CD4-positive, alpha-beta memory T cell (primary cell): ENCODE measurements at places on chromosomes 5 and 9. TPM values are rescaled to one million over a fixed set of nuclear protein-coding genes. Genes with fewer than 3 reads are reported as not detected.

DNA sequence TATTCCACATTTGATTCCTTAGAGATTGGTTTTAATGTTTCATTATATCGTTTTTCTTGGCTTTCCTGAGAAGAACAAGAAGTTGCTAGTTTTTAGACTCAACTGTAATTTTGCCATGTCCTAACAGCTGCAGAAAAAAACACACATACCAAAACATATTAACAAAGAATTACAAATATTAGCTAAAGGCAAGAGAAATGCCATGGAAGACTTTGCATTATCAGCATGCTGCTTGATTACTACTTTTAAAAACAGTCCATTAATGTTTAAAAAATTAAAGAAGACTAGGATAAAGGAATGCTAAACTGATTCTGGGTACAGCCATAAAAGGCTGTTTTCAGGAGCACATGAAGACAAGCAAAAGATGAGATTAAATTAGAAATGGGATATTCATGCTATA is 20.5 kb upstream of the IFNE start:
- H3K27me3 ChIP-seq: no peaks in the 10 kb centered on the region
- H3K27ac ChIP-seq: no peak overlapping the region
- no peak overlapping the region for H3K4me3 ChIP-seq
- peaks cover 29% of the 10 kb centered on the region for H3K4me1 ChIP-seq

- no peaks in the 10 kb centered on the region for H3K36me3 ChIP-seq
- no peak overlapping the region for H3K4me3 ChIP-seq
- no peaks in the 10 kb centered on the region for H3K27me3 ChIP-seq
- H3K4me1 ChIP-seq: peaks cover 35% of the 10 kb centered on the region
- DNase-seq: peak; percentile 89
- H3K27ac ChIP-seq: peak overlapping the region; percentile 54
Observed at GRCh38 chr5:160506006-160507004, 84.7 kb downstream of the PTTG1 start.

DNA sequence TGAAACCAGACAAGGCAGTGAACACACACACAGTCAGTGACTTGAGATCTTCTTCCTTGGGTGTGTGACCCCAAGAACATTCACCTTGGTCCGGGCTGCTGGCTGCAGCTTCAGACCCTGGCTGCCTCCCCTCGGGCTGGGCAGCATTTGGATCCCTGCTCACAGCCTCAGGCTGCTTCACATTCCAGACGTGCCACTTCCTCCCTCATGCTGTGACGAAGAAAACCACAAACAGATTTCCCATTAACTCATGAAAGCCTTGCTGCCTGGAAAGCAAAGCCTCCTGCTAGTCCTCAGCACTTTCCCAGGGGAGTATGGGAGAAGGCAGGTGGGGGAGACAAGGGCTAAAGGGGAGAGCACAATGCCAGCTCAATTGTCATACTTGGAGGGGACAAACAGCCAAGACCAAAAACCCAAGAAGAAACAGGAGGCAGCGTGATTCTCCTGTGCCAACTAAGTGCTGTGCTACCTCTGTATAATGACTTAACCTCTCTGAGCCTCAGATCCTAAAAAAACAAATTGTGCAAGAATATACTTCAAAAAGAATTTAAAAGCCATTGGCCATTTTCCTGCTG is 594.6 kb upstream of the BRINP1 start:
- no peak for DNase-seq
- no peaks in the 10 kb centered on the region for H3K4me1 ChIP-seq
- H3K27me3 ChIP-seq: no peaks in the 10 kb centered on the region
- no peak overlapping the region for H3K4me3 ChIP-seq

GRCh38 chr9:38126730-38127129 is 57.7 kb upstream of the SHB start:
- no peaks in the 10 kb centered on the region for H3K27me3 ChIP-seq
- no peak for DNase-seq
- H3K27ac ChIP-seq: no peak overlapping the region
- no peak overlapping the region for H3K4me3 ChIP-seq
- H3K4me1 ChIP-seq: no peaks in the 10 kb centered on the region
- no peaks in the 10 kb centered on the region for H3K36me3 ChIP-seq

- H3K27me3 ChIP-seq: no peaks in the 10 kb centered on the region
- H3K4me1 ChIP-seq: no peaks in the 10 kb centered on the region
- H3K27ac ChIP-seq: no peak overlapping the region
- DNase-seq: no peak
Observed at GRCh38 chr5:76223696-76224095, 140.5 kb downstream of the SV2C start.

DNA sequence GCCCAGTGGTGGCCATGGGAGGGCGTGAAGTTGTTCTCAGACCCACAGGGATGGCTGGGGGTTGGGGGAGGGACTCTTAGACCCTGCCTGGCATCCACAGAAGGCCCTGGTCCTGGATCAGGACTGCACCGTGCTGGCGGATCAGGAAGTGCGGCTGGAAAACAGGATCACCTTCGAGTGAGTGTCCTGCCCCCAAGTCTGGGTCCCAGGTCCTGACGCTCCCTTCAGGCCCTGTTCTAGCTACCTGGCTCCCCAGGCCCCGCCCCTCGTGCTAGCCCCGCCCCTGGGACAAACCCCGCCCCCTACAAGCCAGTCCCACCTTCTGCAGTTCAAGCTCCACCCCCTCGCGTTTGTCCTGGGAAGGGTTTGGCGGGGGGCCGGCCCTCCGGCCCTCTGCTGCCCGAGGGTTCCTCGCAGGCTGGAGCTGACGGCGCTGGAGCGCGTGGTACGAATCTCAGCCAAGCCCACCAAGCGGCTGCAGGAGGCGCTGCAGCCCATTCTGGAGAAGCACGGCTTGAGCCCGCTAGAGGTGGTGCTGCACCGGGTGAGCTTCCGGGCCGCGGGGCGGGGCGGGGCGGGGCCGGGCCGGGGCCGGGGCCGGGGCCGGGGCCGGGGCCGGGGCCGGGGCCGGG is 12.9 kb downstream of the RGS14 start:
- H3K4me1 ChIP-seq: peaks cover 85% of the 10 kb centered on the region
- no peak overlapping the region for H3K4me3 ChIP-seq
- no peaks in the 10 kb centered on the region for H3K27me3 ChIP-seq
- DNase-seq: peak; percentile 65

GRCh38 chr5:68707575-68707974 is 386.2 kb upstream of the SLC30A5 start:
- H3K27me3 ChIP-seq: no peaks in the 10 kb centered on the region
- H3K36me3 ChIP-seq: no peaks in the 10 kb centered on the region
- no peak for DNase-seq
- peaks cover 22% of the 10 kb centered on the region for H3K4me1 ChIP-seq
- H3K27ac ChIP-seq: no peak overlapping the region
- no peak overlapping the region for H3K4me3 ChIP-seq

DNA sequence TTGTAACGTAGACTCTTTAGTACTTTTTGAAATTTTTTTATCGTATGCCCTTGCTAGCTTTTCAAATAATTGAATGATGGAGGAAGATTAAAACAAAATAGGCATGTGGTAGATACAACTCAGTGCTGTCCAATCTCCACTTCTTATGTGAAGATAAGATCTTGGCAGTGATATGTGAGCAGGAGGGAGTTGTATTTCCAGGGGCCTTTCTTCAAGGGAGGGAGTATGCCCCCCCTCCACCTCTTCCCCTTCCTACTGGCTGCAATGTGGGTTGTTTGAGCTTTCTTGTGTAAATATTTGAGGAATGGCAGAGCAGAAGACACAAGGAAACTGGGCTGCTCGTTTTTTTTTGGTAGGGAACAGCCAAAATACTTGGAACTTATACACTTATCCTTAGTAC is 374.9 kb downstream of the PSAT1 start:
- DNase-seq: no peak
- no peaks in the 10 kb centered on the region for H3K36me3 ChIP-seq
- no peaks in the 10 kb centered on the region for H3K27me3 ChIP-seq
- H3K27ac ChIP-seq: no peak overlapping the region
- no peak overlapping the region for H3K4me3 ChIP-seq
- H3K4me1 ChIP-seq: no peaks in the 10 kb centered on the region

GRCh38 chr9:14958989-14959388 is 48.8 kb upstream of the FREM1 start:
- no peaks in the 10 kb centered on the region for H3K36me3 ChIP-seq
- H3K27ac ChIP-seq: no peak overlapping the region
- no peaks in the 10 kb centered on the region for H3K27me3 ChIP-seq
- DNase-seq: no peak
- H3K4me3 ChIP-seq: no peak overlapping the region
- peaks cover 7% of the 10 kb centered on the region for H3K4me1 ChIP-seq

DNA sequence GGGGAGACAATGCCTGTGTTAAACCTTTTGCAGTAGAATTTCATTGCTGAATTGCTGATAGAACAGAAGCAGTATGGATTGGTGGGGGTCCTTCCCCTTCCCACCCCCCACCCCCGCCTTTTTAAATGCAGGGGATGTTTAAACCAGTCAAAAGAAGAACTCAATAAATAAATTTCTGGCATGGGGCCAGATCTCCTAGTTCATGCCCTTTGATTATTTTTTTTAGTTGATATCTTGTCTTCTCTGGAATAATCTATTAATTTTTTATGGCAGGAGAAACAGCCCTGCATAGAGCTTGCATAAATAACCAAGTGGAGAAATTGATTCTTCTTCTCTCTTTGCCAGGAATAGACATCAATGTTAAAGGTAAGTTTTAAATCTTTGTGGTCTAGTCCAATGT is 72.8 kb downstream of the SLF1 start:
- no peaks in the 10 kb centered on the region for H3K27me3 ChIP-seq
- DNase-seq: no peak
- H3K4me3 ChIP-seq: no peak overlapping the region
- peaks cover 10% of the 10 kb centered on the region for H3K36me3 ChIP-seq
- H3K27ac ChIP-seq: no peak overlapping the region
- no peaks in the 10 kb centered on the region for H3K4me1 ChIP-seq

- no peaks in the 10 kb centered on the region for H3K36me3 ChIP-seq
- H3K27ac ChIP-seq: no peak overlapping the region
- peaks cover 40% of the 10 kb centered on the region for H3K4me1 ChIP-seq
- DNase-seq: no peak
- no peaks in the 10 kb centered on the region for H3K27me3 ChIP-seq
Observed at GRCh38 chr9:92746567-92747458, 17.8 kb downstream of the BICD2 start.

DNA sequence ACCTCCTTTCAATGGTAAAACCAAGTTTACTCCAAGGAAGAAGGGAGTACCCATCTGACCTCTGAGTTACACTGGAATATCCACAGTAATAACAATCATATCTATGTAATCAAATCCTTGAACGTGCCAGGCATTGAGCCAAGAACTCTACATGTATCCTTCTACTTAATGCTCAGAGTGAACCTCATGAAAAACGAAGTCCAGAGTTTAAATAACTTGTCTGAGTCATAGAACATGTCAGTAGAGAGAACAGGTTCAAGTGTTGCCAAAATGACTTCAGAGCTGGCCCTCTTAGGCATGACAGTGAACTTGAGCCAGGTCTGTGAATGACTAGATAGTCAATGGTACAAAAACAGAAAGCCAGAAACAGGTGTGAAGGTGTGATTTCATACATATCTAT is 164.1 kb upstream of the ZNF618 start:
- no peaks in the 10 kb centered on the region for H3K4me1 ChIP-seq
- DNase-seq: no peak
- no peak overlapping the region for H3K4me3 ChIP-seq
- no peak overlapping the region for H3K27ac ChIP-seq
- no peaks in the 10 kb centered on the region for H3K27me3 ChIP-seq

- peaks cover 5% of the 10 kb centered on the region for H3K36me3 ChIP-seq
- no peak overlapping the region for H3K27ac ChIP-seq
- H3K27me3 ChIP-seq: no peaks in the 10 kb centered on the region
- no peak overlapping the region for H3K4me3 ChIP-seq
Observed at GRCh38 chr9:77384406-77384805, 207.1 kb downstream of the VPS13A start.

OTP gene
- not detected for total RNA-seq

SPINK4 gene
- not detected for total RNA-seq

EGR1 gene
- total RNA-seq: 1.1 TPM
